ENCODE measurements at places on chromosomes 4 and X.

DNA sequence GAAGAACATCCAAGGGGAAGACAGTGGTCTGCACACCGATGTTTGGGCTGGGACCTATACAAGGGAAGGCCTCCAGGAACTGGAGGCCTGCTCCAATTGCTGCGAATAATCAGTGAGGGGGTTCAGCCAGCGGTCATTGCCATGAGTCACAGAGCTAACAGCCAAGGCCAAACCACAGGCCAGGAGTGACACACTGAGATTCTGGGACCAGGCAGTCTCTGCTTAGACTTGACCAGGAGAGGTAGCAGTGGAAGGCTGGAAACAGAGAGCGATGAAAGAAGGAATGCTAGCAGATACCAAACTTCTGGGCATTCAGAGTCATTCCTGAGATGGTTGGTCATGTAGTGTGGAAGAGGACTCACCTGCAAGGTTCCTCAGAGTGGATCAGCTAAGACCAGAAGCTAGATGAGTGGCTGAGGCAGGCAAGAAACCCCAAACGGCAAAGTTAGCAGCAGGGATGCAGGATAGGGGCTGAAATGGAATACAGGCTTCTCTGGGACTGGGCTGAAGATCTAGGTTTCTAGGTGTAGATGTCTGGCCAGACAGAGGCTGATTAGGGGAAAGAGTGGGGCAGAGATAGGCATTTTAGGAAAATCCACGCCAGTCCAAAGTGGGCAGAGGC, 54.7 kb downstream of the CNGA2 start:
- DNase-seq = no peak

DNA sequence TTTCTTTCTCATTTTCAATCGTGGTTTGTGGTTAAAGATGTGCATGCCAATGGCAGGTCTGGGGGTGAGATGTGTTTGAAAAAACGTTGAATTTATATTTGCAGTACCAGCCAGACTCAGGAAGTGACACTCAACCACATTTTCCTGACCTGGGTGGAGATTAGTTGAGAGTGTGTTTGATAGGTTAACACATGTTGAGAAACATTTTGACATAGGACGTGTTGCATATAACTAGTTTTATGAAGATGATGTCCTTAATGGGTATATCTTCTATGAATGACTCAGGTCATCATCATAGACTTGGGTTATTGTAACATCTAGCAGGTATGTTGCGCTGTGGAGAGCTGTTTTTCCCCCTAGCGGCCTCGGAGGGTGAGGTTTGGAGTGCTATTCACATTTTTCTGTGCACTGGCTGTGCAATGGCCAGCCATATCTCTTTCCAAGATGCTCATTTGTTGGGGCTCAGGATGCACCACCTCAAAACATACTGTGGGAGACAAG, 21.7 kb upstream of the CD38 start:
- peak; percentile 73 for DNase-seq

DNA sequence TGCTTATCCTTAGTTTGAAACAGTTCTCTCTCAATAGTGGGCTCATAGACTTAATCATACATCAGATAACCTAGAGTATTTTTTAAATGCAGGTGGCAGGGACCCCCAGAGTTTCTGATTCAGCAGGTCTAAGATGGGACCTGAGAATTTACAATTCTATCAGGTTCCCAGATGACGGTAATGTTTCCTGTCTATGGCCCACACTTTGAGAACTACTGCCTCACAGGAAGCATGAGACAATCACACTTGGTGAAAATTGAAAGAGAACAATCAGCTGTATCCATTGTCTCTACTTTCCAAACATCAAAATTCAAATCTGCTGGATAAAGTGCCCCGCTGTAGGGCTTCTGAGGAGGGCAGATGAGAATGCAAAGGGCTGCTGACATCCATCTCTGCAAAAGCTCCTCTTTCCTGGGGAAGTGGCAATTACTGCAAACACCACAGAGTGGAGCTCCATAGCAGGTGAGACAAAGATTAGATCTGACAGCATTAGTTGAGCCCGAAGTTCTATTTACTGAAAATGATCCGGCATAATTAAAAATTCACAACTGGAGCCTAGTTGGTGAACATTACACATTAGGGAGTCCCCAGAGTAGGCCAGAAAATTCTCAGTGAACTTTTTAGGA, 187.8 kb upstream of the MBNL3 start:
- no peak for DNase-seq

- no peak for DNase-seq
These were observed 700.5 kb upstream of the AGA start for GRCh38 chr4:178142724-178143123.

- DNase-seq = no peak
These were observed 59.6 kb upstream of the TAB3 start for GRCh38 chrX:30948626-30949025.

DNA sequence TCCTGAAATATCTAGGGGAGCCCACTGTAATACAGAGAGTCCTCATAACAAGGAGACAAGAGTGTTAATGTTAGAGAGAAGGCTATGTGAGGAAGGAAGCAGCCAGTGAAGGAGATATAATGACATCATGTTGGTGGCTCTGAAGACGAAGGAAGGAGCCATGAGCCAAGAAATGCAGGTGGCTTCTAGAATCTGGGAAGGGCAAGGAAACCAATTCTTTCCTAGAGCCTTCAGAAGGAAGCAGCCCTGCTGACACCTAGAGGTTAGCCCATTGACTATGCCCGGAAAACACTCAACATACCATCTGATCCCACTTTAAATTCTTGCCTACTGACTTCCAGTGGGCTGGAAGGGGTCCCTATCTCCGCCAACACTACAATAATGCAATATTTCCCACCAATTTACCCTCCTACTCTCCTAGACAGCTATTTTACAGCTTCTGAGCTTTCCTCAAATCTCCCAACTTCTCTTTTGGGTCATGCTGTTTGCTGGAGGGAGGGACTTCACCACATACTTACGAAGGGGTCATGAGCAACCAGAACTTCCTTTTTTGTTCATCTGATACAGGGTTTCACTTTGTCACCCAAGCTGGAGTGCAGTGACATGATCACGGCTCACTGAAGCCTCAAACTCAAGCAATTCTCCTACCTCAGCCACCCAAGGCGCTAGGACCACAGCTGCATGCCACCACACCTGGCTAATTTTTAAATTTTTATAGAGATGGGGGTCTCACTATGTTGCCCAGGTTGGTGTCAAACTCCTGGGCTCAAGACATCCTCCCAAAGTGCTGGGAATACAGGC, 25.2 kb upstream of the G3BP2 start:
- no peak for DNase-seq
